ENCODE measurements at places on chromosomes 3 and 15.

- DNase-seq: no peak
Measured at GRCh38 chr15:58065445-58066041, at the start of gene ALDH1A2. TSS of gene ALDH1A2 (minus strand) at chr15:58065711. CDS start at chr15:58065650, 61 bp downstream.

DNA sequence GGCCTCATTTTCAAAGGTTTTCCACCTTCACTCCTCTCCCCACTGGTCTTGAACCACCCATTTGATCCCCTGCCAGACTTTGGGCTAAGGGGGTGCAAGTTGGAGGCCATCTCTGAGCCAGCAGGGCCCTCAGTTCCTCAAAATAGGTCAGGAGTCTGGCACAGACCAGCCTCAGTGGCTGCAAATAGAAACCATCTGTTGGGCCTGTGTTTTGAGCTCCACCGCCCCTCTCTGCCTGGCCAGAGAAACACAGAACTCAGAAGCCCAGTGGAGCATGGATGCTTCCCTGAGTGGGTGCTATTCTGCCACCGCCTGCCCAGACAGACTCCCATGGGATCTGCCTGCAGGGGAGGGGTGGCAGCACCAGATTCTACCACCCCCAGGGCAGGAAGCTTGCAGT, 56.3 kb downstream of the CORO2B start:
- DNase-seq: no peak

GRCh38 chr15:51588966-51589365, 33.6 kb downstream of the DMXL2 start:
- no peak for DNase-seq

GRCh38 chr15:61830536-61831330, 229.5 kb downstream of the VPS13C start:
- DNase-seq: no peak

DNA sequence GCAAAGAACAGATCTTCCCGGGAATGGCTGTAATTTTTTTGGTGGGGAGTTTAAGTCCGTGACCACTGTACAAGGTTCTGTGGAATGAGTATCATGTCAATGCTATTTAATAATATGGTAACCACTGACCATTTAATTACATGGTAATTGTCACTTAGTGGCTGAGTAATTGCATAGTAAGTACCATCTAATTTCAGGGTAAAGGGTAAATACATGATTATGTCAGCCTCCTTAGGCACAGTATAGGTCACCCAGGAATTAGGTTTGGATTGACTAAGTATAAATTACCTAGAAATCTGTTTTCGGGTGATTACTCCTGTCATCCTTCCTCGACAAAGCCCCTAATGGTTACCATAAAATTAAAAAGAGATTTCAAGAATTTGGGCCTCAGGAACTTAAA, 120.1 kb upstream of the AGBL1 start:
- no peak for DNase-seq

DNA sequence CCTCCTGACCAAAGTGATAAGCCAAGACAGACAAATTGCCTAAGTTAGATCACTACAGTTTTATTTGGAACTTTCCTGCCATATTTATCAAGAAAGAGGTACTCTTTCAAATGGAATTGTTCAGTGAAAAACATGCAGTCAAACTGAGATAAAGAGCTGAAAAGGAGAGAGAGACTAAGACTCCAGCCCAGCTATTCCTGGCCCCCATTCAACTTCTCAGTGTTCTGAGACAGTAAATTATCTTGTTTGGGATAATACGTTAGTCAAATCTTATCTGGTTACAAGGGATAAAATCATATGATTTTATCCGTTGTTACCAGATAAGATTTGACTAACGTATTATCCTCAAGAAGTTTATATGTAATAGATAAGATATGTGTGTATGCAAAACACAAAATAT, 67.6 kb upstream of the CMC1 start:
- no peak for DNase-seq

- DNase-seq: no peak
Measured at GRCh38 chr3:73296859-73297258, 235.4 kb downstream of the EBLN2 start.
